Esophagus muscularis mucosa (tissue), 4 donors: ENCODE measurements at places on chromosomes 4 and X.
A peak's percentile ranks its signal among the peaks of the same experiment; 100 is the strongest.

- no peak for DNase-seq
Measured at GRCh38 chr4:71210823-71211222, 128.0 kb upstream of the SLC4A4 start.

GRCh38 chrX:151871244-151871643, 41.4 kb upstream of the MAGEA4 start:
- DNase-seq = no peak

DNA sequence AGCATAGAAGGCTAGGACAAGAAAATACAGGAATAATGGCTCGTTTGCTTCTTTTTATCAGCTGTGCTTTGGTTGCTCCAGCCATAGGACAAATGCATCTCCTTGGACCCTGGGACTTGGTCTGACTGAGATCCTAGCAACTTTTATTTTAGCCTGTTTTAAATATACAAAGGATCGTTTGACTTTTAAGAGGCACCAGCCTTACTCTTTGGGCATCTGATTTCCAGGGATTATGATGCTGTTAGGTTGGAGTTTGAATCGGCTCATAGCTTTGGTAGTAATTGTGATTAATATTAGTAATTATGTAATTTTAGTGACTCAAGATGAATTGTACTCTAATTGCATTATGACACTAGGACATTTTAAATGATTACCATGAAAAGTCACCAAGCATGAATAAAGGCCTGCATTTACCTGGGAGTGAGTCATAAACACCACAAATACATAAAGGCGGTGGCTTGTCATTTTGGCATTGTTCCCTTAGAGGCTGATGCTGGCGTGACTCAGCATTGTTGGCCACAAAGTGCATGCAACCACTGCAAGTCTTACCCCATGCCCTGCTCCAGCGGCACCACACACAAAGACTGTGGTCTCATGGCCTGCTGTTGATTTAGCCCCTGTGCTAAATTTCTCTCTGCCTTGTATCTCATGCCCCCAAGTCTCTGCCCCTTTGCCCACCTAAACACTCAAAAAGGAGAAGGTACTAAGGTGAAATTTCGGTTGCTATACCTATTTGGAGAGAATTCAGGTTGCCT, 12.4 kb downstream of the GPAT3 start:
- DNase-seq = no peak

DNA sequence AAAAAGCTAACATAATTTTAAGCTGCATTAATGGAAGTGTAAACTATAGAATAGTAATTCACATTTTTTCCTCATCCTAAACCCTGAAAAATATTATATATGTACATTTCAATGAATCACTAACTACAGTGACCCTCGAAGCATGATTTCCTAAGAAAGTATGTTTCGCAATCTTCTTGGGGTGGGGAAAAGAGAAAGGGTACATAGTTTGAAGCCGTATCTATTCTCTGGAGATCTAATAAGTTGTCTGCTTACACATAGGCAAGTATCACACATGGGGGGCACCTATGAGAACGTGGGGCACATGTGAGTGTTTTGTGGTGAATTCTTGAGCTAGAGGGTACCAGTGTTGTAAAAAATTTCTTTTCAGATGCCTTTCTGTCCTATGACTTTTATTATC, 71.2 kb downstream of the JADE1 start:
- no peak for DNase-seq

DNA sequence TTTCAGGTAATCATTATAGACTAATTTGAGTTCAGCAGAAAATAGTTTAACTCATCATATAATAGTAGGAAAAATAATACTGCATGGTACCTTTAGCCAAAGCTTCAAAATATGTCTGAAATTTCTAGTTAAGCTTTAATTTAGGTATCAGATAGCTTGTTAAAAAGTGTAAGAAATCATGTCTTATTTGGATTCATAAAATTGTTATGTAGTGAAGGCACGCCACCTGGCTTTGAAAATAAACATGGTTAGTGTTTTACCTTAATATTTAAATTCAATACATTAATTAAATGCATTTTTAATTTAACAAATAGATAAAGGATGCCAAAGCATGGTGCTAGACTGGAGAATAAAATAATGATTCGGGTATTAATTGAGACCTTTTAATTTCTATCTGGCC, 211.4 kb downstream of the FSTL5 start:
- DNase-seq = no peak

DNA sequence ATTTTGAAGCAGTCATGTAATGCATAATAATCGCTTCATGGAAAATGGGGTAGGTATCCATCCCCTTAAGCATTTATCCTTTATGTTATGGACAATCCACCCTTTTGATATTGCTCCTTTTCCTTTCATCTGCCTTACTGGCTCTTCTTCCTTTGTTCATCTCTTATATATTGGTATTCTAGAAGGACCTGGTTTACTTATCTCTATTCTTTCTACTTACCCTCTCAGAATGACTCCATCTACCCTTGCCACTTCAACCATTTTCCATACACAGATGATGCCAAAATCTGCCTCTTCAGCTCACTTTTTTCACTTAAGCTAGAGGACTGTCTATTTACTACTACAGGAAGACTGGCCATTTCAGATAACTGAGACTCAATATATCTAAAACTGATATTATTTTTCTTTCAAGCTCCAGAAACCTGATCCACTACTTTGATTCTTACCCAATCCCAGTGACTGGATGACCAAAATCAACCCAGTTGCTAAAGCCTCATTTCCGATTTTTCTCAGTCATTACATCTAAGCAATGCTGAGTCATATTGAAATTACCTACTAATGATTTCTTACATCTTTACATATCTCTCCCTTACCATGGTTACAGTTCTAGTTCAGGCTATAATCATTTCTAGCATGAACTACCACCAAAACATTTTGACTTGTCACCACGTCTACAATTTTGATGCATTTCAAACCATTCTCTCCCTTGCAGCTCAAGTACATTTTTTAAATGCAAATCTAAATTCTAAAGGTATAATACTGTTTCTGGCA, 93.7 kb downstream of the FAAH2 start:
- DNase-seq = no peak

- no peak for DNase-seq
Measured at GRCh38 chrX:97117572-97117971, 233.9 kb downstream of the RPA4 start.

- DNase-seq = no peak
Measured at GRCh38 chr4:42167709-42168108, 15.3 kb upstream of the BEND4 start.

DNA sequence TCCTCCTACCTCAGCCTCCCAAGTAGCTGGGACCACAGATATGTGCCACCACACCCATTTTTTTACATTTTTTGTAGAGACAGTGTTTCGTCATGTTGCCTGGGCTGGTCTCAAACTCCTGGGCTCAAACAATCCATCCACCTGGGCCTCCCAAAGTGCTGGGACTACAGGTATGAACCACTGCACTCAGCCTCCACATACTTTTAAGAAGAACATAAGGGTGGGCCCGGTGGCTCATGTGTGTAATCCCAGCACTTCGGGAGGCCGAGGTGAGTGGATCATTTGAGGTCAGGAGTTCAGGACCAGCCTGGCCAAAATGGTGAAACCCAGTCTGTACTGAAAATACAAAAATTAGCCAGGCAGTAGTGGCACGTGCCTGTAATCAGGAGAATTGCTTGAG, 51.5 kb upstream of the MXD4 start:
- peak; percentile 85 for DNase-seq

DNA sequence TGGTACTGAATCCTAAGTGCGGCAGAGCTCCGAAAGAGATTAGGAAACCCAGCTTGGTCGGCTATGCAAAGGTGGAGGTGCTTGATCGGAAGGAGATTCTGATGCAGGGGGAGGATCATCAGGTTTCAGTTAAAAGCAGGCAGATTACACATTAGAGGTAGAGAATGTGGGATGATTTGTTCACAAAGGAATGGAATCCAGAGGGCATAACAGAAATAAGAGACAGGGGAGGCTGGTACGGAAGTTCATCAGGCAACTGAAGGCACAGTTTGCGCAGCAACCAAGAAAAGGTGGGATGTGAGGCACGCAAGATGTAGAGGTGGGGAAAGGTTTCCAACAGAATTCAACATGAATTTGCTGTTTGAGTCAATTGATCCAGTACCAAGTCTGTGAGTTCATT, 424 bp upstream of the ZNF330 start:
- no peak for DNase-seq

- no peak for DNase-seq
Measured at GRCh38 chr4:137471895-137472294, 60.4 kb downstream of the PCDH18 start.

- no peak for DNase-seq
Measured at GRCh38 chrX:153245288-153245731, 66.2 kb downstream of the MAGEA1 start.

GRCh38 chr4:123997776-123998449, 601.3 kb downstream of the SPRY1 start:
- no peak for DNase-seq

- no peak for DNase-seq
Measured at GRCh38 chr4:83417566-83417965, 38.1 kb downstream of the HELQ start.

GRCh38 chr4:37918653-37919052, 27.8 kb downstream of the TBC1D1 start:
- DNase-seq = no peak

- no peak for DNase-seq
Measured at GRCh38 chrX:69759921-69760625, 144.2 kb downstream of the EDA start.

DNA sequence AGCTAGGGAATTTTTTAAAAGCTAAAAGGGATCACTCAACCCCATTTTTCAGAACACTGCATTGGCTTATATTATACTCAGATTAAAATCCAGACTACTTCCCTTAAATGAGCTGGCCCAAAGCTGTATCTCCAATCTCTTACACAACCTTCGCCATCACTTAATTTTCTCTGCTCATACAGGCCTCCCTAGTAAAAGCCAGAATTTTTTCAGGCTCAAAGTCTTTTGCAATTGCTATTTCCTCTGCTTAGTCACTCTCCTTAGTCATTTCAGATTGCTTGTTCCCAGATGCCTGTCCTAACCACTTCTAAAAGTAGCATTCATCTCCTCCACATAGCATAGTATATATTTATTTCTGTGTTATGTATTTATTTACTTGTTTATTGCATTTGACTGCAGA, 1587.9 kb upstream of the ADGRL3 start:
- no peak for DNase-seq

DNA sequence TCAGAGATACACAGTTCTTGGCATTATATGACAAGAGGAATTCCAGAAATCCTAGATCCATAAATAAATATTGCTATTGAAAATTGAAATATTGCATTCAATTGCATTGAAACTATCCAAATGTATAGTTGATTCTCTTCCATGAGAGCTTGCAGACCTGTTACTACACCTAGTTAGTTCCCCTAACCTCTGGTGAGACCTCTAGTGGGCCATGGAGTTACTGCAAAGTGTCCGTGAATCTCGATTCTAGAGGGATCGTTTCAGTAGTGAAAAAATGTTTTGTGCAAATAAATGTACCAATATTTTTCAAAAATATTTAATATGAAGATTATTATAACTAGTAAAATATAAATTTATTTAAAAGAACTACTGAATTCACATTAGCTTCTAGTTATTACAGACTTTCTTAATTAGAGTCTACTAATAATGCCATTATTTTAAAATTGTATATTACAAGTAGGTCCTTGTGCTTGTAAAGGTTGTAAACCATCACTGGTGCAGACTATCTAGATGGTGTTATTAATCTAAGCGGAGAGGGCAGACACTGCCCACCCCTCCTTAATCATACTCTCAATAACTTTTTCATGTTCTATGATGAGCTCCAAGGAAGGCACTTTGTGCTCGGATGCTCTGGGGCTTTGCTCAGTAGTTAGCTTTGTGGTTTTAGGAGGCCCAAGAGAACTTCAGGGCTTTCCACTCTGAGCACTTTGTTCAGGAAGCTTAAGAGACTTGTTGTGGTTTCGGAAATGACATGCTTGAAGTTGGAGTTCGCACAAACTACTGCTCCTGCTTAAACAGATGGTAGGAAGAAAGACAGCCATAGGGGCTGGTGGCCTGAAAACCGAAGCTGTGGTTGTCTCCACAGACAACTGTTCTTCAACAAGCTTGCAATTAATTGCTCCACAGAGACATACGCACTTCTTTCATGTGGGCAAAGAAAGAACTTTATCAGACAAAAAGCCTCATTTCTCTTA, 42.8 kb downstream of the IL21 start:
- no peak for DNase-seq

DNA sequence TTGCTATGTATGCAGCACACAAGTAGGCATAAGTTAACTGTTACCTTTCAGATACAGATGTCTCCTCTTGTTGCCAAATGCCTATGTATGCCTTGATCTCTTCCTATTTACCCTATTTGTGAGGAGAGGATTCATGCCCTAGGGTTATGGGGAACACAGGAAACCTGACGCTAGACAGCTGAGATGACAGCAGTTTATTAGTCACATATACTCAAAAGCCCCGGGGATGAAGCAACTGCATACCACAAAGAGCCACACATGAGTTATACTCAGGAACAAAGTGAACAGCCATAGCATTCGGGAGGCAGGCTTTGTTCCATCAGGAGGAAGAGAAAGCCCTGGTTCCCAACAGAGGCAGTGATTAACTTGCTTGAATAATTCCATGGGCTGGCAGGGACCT, 1011.7 kb upstream of the PCDH7 start:
- DNase-seq = no peak

DNA sequence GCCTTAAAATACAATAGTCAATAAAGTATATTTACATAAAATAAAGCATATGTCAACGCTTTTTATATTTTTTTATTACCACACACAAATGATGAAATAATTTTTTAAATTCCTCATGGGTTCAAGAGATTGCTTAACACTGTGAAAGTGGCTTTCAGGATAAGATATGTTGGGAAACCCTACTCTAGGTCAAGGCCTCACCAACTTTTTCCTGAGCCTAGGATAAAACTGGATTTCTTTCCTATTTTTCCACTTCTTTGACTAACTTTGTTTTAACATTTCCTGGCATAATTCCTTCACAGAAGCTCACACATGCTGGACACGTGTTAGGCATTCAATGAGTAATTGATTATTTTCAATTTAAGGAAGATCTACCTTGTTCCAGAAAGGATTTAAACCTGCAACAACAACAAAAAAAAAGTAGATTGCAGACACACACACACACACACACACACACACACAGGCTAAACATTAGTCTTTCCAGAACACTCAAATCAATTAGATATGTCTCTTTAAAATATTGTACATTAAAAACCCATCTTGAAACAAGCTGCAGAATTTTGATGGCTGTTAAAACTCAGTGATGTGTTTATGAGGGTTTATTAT, 9.1 kb downstream of the KLB start:
- no peak for DNase-seq

DNA sequence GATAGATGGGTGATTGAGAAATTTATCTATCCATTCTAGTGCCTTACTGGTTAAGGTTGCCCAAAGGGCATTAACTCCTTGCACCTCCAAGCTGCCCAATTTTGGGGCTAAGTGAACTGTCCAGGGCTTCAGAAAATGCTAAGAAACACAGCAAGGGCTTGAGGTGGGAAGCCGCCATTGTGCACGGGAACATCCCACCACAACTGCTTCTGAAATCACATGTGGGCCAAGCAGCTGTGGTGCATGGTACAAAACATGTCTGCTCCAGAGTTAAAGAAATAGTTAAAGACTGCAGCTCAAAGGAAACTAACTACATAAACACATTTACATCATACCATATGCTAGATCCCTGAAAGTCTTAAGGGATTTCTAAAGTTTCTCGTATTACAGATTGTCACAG, 144.3 kb upstream of the NDST3 start:
- DNase-seq = no peak

- DNase-seq = no peak
Measured at GRCh38 chr4:40292313-40292759, 42.8 kb upstream of the CHRNA9 start.
